Foreskin keratinocyte (primary cell): ENCODE measurements at places on chromosomes 7 and 10. TPM values are rescaled to one million over a fixed set of nuclear protein-coding genes. Genes with fewer than 3 reads are reported as not detected.

DNA sequence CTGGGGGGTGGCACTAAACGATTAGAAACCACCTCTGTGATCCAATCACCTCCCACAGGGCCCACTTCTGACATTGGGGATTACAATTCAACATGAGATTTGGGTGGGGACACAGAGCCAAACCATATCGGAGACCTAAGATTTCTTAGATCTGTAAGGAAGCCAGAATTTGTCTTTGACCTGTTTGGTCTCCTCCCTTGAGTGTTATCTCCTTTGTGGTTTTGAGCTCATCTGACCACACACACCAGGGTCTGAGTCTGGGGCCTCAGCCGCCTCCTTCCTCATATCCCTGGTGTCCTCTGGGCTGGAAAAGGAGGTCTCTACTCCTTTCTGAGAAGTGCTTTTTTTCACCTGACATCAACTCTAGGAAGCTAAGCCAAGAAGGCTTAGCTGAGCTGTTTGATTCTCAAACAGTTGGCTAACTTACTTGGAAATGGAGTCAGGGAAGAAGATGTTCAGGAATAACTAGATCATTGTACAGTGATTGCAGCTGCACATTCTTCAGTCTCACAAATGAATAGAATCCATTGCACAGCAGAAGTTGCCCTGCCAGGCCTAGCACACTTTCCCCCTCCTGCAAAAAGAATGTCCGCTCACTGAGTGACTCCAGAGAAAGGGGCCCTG, 167.4 kb downstream of the ARHGAP21 start:
- DNase-seq = no peak

- DNase-seq = no peak
Observed at GRCh38 chr10:6507311-6507710, 72.8 kb downstream of the PRKCQ start.

DNA sequence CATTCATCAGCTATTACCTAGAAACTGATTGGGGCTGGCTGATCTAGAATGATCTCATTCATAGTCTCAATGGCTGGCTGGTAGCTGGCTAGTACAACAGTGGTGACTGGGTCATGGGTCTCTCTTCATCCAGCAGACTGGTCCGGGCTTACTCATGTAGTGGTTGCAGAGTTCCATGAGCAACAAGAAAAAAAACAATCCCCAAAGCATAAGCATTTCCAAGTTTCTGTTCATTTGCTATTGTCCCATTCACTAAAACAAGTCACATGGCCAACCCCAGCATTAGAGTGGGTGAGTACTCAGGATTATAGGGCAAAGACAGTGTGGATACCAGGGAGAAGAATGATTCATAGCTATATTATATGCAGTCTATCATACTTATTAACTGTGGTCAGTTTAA, 85.2 kb upstream of the SEMA3C start:
- peak; percentile 31 for DNase-seq

Gene NKX2-3
- total RNA-seq = not detected in 2 replicates

DNA sequence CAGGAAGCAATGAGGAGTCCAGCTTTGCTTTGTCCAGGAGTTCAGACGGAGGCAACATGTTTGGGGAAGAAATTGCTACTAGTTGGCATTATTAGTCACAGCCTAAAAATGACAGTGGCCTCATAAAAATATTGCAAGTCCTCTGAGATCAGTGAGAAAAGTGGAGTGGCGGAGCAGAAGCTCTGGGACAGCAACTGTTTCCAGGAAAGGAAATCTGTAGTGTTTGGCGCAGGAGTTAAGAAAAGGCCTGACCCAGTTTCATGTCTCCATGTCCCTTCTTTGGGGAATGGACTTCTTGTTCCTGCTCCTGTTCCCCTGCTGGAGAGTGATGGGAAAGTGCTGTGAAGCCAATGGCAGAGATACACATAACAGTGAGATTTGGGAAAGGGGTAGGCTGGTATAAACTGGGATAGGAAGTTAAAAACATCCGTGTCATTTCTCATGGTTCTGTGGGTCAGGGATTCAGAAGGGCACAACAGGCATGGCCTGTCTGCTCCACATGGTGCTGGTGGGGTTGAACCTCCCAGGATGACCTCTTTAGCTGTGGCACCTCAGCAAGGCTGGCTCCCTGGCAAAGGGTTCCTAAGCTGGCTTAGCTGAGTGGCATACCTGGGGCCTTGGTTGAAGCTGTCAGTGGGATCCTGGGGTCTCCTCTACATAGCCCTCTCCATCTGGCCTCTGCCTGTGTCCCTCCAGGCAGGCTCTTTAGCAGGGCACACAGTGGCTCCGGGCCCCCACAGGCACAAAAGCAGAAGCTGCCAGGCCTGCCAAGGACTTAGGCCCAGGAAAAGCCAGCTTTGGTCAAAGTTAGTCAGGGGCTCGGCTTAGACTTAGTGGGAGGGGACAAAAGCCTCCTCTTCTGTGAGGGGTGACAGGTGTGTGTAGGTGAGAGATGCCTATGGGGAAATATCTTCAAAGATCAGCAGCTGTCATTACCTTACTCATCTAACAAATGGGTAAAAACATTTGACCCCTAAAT, 77.7 kb downstream of the WDFY4 start:
- no peak for DNase-seq
